ENCODE measurements at places on chromosomes 7 and 10.

GRCh38 chr10:9853405-9854355, 1164.0 kb upstream of the CELF2 start:
- peak; percentile 40 for DNase-seq

GRCh38 chr10:1451362-1451888, 285.9 kb downstream of the ADARB2 start:
- no peak for DNase-seq

GRCh38 chr10:69768386-69768785, 33.3 kb upstream of the COL13A1 start:
- DNase-seq, result no peak

DNA sequence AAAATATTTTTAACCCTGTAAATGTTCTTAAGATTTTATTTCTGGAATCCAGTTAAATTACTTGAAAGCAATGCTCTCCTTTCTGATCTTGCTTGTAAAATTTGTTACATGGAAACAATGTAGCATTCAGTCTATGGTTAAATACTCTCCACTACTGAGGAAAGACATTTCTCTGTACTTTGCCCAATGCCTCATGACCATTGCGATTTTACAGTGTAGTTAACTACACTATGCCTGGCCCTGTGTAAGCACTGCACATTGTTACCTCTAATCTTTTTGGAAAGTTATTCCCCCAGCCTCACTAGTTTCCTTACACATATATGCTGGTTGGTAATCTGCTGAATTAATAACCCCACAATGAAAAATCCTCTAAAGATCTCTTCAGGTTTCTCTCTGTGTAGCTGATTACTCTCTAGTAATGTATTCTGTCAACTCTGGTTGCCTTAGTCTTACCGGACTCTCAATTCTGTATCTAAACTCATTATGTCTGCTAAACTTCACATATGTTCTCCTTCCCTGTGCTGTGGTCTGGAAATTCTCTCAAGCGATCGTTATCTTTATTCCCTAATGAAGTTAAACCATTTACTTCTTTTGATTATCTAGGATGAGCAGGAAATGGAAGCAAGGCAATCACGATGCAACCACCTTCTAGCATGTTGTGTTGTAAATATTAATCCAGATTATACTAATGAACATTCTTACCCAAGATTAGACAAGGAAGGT, 58.7 kb upstream of the TMEM106B start:
- no peak for DNase-seq

- DNase-seq, result no peak
Observed at GRCh38 chr10:111785921-111786320, 397.6 kb downstream of the GPAM start.

GRCh38 chr10:48336978-48337599, 30.6 kb downstream of the MAPK8 start:
- no peak for DNase-seq

DNA sequence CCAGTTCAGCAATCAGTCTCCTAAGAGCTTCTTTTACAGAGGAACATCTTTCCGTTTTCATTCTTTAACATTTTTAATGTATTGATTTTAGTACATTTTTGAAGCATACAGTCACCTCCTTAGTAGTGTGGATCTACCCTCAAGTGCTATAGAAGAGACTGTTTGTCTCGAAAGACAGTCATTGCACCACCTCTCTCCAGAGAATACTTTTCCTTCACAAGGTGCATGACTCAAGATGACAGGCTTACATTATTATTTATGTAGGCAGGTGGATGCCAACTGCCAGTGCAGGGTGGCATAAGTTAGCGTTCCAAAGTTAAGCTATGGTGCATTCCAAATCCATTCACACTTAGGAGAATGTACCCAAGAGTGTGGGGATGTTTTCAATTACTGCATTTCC, 71.8 kb downstream of the ZEB1 start:
- no peak for DNase-seq

DNA sequence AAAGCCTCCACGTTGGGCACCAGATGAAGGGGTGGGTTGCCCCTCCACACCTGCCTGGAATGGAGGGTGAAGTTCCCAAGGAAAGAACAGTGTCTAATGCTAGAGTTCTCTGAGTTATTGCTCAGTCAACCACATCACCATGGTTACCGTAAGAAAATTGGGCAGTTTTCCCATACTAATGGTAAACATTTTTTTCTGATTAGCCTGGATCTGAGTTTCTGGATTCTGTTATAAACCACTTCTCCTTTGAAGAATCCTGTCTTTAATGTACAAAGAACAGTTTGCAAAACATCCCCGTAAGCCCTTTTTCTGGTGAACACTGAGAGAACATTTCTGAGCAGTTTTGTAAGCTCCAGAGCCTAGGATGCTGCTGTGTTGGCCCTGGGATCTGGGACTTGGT, 45.5 kb downstream of the ABCC2 start:
- no peak for DNase-seq

DNA sequence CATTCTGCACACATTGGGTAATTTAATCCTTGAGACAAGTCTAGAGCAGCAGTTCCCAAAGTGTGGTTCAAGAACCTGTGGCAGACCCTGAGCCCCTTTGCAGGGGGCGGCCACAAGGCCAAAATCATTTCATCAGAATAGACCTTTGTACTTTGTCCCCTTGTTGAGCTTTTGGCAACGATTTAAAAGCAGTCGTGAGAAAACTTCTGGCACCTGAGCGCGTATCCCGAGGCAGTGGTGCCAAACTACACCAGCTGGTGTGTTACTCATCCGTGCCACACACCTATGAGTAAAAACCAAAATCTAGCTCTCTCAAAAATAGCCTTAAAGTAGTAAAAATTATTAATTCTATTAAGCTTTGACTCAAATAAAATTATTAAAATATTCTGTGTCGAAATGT, 306.8 kb downstream of the SDK1 start:
- no peak for DNase-seq

DNA sequence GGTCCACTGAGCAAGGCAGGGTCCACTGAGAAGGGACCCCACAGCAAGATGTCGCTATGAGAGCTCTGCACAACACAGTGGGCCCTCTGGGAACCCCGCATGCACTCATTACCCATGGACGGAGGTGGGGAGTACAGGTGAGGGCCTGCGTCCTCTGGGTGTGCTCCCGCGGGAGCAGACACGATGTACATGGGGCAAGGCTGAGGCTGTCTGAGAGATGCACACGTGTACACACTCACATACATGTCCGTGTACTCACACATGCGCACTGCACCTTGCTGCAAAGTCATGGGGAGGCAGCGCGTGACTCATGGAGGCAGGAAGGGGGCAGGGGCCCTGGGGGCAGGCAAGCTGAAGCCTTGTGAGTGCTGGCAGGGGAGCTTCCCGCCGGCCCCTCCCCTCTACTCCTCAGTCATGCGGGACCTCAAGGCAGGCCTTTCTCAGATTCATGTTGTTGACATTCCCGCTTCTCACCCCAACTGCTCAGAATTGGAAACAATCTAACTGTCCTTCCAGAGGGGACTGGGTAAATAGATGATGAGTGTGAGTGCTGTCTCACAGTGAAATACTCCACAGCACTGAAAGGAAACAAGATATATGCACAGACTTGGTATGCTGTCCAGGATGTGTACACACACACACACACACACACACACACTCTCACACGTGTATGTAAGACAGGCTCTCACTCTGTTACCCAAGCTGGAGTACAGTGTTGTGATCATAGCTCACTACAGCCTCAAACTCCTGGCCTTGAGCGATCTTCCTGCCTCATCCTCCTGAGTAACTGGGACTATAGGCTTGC, 40.0 kb downstream of the GOLGA7B start:
- DNase-seq, result no peak

GRCh38 chr10:31353574-31353973, 34.6 kb downstream of the ZEB1 start:
- no peak for DNase-seq

DNA sequence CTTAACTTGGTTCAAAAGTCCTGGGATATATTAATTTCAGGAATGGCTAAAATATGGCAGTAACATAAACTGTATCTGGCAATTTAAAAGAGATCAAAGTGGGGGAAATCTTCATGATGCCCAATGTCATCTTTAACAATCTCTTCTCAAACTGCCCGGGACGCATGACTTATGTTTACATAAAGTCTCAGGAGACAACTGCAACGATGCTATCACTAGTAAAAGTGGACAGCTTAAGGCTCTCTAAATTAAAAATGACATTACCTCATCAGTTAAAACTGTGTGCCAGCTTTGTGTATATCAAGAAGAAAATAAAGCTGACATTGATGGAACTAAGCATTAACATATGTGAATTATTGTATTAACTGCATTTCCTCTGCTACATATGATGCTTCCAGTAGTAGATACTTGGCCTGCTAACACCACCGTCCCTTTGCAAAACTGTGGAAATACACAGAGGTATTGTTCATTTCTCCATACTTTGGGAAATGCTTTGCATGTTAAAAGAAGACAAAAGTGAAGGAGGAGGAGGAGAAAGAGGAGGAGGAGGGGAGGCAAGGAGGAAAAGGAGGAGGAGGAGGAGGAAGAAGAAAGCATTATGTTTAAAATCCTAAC, 62.4 kb downstream of the NRP1 start:
- no peak for DNase-seq

DNA sequence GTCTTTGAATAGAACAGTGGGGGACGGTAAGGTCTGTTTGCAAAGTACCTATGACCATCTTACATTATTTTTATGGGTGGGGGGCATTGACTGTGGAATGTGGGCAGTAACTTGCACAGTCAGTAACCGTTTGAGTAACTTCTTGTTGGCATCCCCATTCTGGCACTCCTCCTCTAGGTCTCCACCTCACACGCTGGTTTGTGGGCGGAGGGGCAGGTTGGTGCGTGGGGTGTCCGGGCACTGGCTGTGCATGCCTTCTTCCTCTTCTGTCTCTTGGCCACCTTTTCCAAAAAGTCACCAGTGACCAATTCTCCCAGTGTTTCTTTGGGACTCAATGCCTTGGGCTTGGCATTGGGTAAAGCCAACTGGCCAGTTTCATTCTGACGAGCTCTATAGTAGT, 43.6 kb downstream of the DNAJB6 start:
- no peak for DNase-seq

DNA sequence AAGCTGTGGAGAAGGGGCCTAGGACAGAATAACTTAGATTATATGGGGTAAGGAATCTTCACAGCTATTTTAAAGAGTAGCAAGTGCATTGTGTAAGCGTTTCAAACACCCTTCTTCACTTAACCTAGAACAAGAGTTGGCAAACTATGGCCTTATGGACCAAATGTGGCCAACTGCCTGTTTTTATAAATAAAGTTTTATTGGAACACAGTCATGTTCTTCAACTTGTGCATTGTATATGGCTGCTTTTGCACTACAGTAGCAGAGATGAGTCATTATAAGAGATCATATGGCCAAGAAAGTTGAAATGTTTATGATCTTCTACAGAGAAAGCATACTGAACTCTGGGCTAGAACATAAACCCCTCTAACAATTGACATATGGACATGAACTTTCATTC, 187.8 kb downstream of the ETV1 start:
- no peak for DNase-seq

GRCh38 chr7:128434413-128435326, 21.0 kb upstream of the HILPDA start:
- no peak for DNase-seq

- DNase-seq, result no peak
Observed at GRCh38 chr10:50382576-50383023, 131.3 kb upstream of the ASAH2 start.

DNA sequence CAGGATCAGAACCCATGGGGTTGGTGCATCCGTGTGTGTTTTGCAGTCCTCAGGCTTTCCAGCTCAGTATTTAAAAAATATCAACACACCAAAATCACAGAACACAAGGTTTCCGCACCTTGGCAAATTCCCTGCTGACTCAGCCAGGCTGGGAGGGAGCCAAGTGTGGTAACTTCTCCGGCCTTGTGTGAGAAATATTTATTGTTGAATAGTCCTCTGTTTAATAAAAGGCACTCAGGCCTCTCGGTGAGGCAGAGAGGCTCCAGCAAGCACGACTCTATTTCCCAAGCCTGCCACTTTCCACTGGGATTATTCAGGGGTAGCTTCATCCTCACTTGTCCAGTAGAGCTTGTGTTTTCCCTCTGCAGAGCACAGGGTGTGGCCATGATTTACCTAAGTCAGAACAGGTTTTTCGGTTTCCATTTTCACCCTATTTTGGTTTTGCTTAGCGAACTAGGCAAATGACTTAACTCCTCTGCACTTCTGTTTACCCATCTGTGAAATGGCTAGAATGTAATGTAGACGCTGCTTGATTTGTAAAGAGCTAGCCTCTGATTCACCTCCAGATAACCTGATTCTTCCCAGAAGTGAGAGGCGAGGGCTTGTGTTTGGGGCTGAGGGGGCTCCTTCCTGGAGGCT, 13.0 kb upstream of the CHST15 start:
- no peak for DNase-seq

Data from cerebellar nuclear complex (tissue), 1 donor.